ENCODE measurements at places on chromosomes 6 and 20.

GRCh38 chr6:107641071-107641470 lies 151.2 kb downstream of the SOBP start:
- no peak for DNase-seq

DNA sequence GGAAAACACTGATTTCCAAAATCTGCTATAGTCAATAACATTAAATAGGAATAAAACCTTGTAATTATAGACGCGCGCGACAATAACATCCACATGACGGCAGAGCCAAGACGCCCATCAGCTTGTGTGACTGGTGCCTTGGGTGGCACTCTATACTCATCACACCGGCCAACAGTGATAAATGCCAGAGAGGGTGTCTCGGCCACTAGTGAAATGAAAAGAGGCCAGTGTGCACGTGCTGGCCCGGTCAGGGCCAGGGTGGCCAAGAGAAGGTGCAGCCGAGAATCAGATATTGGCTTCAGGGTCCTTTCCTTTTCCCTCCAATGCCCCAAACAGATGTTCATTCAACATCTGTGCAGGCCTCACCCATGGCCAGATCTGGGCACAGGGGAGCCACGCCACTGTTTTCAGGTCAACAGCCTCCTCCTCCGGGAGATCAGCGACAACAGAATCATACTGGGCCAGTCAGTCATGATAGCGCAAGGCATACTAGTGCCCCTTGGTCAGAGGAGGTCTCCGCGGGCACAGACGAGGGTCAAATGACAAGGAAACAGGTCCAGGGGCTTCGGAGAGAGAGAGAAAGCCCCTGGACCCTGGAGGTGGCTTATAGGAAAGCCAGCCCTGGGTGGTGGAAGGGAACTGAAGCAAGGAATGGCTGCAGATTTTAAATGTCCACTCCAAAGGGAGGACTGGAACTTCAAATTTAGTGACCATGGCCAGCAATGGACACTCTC lies 134.5 kb downstream of the PRND start:
- DNase-seq, result no peak

GRCh38 chr6:165806126-165806810 lies 143.2 kb upstream of the PDE10A start:
- DNase-seq, result no peak

GRCh38 chr6:141510803-141511202 lies 621.9 kb upstream of the GJE1 start:
- no peak for DNase-seq

GRCh38 chr6:96582436-96582835 lies 19.5 kb downstream of the FHL5 start:
- no peak for DNase-seq

GRCh38 chr20:10954908-10955580 lies 281.2 kb upstream of the JAG1 start:
- DNase-seq, result no peak

GRCh38 chr20:4781637-4782377 lies 60.1 kb downstream of the PRND start:
- DNase-seq, result no peak

DNA sequence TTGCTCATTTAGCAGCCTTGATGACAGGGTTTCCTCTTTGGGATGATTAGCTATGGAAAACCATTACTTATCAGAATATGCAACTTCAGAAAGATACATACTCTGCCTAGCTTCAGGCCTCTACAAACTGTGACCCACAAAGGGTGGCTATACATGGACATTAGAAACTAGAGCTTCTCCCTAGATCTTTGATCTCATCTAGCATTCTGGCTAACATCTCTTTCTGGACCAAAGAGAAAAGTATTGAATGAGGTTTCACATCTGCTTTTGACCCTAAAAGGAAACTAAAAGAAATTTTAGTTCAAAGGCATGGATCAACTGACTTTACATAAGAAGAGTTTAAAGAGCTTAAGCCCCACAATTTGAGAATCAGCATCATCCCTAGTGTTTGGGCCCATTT lies 12.4 kb upstream of the HMGN3 start:
- DNase-seq, result no peak

DNA sequence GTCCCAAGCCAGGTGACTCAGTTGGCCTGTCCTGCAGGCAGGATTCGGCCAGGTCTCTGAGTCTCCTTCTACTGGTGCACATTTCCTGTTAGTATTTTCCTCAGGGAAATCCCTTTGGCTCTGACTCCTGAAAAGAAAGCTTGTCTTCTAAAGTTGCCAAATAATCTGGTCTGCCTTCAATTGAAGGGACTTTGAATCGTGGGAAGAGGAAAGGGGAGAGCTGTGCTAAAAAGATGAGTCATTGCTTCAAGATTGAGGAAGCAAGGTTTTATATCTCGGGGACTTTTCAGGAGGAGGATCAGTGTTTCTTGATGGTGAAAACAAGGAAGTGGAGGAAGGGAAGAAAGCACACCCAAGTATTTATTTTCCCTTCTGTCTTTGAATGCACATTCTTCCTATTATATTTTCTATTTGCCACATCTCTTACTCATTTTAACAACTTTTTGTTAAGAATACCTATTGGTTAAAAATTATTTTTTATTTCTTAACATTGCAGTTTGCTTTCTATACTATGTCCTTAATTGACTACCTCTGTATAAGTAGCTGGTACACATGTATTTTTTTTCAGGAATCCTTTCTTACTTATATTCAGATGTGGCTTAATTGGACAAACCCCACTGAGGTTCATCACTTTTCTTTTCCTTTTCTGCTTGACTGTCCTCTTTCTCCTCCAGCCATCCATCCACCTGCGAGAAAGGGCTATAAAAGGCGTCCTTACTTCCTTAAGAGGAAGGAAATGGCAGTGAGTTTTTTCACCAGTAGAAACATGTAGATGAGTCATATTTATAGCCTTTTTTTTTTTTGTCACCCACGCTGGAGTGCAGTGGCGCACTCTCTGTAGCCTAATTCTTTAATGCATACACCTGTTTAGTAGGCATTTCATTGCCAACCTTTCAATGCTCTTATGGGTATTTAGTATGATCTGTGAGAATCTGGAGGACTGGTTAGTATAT lies 15.0 kb upstream of the IFNGR1 start:
- DNase-seq, result no peak

GRCh38 chr6:34524971-34525370 lies 31.2 kb downstream of the SPDEF start:
- DNase-seq, result no peak

DNA sequence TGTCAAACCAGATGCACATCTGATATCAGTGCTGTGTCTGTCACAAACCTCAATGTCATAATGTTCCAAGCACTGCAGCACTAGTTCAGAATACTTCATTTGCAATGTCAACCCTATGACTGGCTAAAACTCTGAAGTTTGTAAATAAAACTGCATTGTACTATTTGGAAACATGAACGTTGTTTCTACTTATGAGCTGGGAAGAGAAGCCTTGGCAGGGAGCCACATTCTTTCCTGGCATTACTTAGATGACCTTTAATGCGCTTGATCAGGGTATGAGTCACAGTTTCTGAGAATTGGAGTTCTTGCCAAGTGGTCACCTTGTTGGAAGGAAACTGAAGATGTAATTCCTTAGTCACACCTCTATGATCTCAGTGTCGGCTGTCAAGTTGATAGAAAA lies 664.8 kb upstream of the MMS22L start:
- DNase-seq, result no peak

DNA sequence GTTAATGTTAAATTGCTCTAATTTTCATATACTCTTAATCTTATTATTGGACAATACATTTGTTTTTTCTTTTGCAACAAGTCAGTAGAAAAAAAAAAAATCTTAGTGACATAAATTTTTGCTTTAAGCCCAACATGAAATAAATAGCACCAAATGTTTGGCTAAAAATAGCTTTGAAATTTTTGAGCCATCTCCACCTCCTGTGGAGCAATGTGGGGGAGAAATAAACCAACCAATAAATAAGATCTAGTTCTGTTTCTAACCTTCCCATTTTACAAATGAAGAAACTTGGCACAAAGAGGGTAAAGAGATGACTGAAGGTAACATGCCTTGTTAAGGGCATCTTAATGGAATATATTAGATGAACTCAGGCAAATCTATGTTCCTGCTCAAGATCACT lies 91.4 kb downstream of the PRKN start:
- DNase-seq, result no peak

GRCh38 chr6:130947464-130947863 lies 115.6 kb downstream of the EPB41L2 start:
- no peak for DNase-seq

- no peak for DNase-seq
Measured at GRCh38 chr6:148657048-148657447, 89.8 kb upstream of the UST start.

DNA sequence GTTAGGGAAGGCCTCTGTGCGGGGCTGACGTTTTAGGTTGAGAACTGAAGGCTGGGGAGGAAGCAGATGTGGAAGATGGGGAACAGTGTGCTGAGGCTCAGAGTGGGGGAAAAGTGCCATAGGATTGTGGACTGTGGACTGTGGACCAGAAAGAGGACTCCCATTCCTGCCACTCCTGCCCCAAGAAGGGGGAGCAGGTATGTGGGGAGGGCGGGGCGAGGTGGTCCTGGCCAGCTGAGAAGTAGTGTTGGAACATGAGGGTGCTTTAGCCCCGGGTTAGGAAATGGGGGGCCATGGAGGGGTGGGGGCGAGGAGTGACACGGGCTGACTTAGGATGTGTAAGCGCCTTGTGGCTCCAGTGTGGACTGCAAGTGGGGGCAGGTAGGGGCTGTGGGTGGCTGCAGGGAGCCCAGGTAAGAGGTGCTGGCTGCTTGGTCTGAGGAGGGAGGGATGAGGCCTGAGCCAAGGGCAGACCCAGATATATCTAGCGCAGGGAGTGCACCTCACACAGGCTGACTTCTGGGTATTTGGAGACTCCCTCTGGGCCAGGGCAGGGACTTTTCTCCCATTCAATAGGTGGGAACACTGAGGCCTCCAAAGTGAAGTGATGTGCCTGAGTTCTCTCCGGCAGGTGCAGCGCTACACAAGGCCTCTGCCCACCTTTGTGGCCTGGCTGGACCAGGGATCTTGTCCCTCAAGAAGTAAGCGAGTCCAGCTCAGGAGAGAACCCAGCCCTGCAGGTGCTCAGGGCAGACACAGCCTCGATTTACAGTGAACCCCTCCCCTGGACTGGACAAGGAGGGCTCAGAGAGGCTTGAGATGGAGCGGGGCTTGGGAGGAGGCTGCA lies 76.6 kb upstream of the TOX2 start:
- no peak for DNase-seq

- DNase-seq, result peak; percentile 62
Measured at GRCh38 chr20:1632178-1632577, 12.4 kb upstream of the SIRPB1 start.

- no peak for DNase-seq
Measured at GRCh38 chr6:32070814-32071543, 32.8 kb downstream of the CYP21A2 start.

- DNase-seq, result no peak
Measured at GRCh38 chr6:43292763-43293318, 5.2 kb upstream of the SLC22A7 start.

GRCh38 chr20:49712996-49713752 lies 504 bp downstream of the B4GALT5 start:
- DNase-seq, result no peak

- DNase-seq, result no peak
Measured at GRCh38 chr20:61830991-61831390, 234.7 kb downstream of the TAF4 start.

DNA sequence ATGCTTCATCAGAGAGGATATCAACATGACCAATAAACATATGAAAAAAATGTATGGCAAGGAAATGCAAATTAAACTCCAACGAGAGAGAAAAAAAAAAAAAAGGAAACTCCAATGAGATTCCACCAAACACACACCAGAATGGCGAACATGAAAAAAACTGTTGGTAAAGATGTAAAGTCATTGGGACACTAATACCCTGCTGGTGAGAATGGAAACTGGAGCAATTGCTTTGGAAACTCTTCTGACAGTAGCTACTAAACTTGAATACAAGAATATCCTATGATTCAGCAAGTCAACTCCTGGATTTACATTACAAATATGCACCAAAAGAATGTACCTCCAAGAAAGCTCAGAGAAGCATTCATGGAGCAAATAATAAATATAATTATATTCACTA lies 260.7 kb upstream of the ECI2 start:
- no peak for DNase-seq

GRCh38 chr20:24598996-24599395 lies 129.6 kb downstream of the SYNDIG1 start:
- no peak for DNase-seq

DNA sequence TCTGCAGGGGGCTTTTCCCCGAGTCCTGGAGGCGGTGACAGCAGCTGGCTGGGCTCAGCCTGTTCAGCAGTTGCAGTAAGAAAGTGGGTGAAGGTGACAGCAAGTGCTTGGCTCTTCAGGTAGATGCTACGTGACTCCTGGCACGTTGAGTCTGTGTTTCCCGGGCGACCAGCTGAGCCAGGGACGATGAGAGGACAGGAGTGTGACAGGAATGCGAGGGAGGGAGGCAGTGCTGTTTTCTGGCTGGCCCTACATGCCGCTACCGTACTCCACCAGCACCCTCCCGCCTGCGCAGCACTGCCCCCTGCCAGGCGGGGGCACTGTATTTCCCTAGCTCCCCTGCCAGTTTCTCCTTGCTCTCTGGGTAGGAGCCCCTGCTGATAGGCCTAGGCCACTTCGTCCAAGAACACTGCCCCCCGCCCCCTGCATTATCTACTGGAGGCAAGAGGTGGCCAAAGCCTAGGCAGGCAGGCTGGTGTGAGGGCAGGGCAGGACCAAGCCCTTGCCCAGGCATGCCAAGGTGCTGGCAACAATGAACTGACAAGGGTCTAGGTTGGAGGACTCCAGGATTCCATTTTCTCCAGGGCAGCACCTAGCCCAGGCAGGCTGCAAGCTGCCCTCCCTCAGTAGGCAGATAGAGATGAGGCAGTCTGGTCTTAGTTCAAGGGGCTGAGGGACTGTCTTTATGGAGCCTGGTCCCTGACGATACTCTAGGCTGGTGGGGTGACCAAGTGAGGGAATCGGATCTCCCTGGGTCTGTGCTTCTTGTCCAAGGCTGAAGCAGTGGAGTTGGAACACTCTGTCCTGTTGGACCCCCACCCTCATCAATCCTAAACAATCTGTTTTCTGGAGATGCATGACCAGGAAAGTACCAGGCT lies 19.2 kb downstream of the MRPS18A start:
- DNase-seq, result peak; percentile 79

DNA sequence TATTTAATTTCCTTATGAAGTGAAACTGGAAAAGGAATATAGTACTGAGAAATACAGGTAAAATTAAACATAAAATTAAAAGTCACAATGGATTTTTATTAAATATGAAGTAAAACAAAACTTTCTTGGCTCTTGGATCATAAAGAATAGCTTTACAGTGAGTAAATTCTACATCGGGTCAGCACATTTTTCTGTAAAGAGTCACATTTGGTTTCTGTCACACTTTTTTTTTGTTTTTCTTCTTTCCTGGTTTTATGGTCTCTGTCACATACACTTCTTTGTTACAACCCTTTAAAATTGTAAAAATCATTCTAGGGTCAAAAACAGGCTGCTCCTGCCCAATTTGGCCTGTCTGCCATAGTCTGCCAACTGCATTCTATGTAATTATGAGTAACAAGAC lies 254.4 kb upstream of the POU3F2 start:
- no peak for DNase-seq

- no peak for DNase-seq
Measured at GRCh38 chr20:57930351-57930750, 220.5 kb upstream of the PMEPA1 start.
